ENCODE measurements at places on chromosomes 12 and 14.
A peak's percentile ranks its signal among the peaks of the same experiment; 100 is the strongest.

DNA sequence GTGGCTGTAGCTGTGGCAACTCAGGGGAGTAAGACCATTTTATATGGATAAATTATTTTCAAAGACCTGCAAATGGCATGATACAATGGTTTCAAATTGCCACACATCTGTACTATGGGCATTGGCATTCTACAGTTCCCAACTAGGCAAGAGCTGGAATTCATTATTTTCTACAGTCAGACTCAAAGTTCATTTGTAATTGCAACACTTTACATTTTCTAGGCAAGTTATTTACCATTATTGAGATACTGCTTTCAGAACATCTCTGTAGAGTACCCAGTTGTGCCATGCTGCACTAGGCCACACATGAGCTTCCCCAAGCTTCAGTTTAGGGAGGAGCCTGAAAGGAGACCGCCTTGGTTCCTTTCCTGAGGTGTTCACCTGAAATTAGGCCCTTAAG is 8.0 kb upstream of the ATG14 start:
- no peak for DNase-seq

DNA sequence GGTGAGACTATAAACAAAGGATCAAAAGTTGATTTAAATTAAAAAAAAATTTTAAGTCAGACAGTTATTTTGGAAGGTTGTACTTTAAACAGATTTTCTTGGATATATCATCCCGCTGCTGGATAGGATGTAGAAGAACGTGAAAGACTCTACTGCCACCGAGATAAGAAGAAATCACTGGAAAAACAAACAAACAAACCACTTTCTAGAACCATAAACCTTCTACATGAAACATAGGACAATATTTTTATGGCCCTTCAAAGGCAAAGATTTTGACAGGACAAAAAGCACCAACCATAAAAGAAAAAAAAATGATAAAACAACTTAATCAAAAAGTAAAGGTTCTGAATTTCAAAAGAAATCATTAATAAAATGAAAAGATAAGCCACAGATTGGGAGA is 268.2 kb upstream of the DAAM1 start:
- no peak for DNase-seq

DNA sequence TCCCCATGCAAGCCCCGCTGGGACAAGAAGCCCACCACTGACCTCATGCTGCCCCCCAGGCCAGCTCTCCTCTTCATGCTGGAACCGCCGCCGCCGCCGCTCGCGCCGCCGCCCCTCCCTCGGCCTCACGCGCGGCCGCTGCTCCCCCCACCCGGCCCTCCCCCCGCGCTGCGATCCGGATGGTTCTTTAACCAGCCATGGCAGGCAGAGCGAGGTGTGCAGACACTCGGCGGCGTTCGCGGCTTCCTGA is at the start of gene DCAF5:
DCAF5 (minus strand) TSS at position 218 of the 250 bp plus-strand sequence; CDS start at position 77, 141 bp downstream.
- no peak for DNase-seq

- DNase-seq = no peak
Measured at GRCh38 chr14:54650959-54651351, 84.0 kb downstream of the SAMD4A start.

DNA sequence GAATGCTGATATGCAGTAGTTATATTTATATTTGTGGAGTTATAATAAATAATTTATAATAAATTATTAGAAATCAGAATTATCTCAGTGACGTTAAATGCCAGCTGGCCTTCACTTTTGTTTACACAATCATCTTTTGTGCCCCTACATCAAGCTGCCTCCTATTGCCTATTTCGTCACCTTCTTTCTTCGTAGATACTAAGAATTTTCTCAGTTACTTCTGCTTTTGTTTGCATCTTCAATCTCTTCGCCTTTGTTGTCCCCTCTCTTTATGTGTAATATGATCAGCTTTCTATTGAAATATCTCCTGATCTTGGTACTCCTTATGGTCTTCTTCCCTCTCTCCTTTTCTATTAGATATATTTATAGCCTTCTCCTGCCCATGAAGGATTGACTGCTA is 197.0 kb downstream of the ERC1 start:
- DNase-seq = no peak

- no peak for DNase-seq
Measured at GRCh38 chr14:75298187-75298965, 19.7 kb downstream of the FOS start.

DNA sequence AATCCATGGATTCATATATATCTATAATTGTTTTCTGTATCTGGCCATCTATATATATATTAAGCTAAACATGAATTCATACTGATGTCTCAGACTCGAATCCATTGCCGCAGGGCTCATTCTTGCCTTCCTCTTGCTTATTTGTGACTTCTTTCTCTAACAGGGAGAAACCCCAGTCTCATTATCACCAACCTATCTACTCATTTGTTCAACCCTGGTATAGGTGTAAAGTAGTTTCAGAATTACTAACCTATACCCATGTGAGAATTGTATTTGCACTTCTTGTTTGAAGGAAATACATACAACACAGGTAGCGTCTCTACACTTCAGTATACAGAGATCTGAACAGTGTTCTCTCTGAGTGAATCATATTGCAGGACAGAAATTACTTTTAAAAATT is 77.7 kb downstream of the PTPN11 start:
- no peak for DNase-seq

GRCh38 chr12:124302241-124302806 is 7.4 kb downstream of the RFLNA start:
- DNase-seq = no peak

GRCh38 chr14:42112108-42112507 is 505.4 kb downstream of the LRFN5 start:
- DNase-seq = no peak

DNA sequence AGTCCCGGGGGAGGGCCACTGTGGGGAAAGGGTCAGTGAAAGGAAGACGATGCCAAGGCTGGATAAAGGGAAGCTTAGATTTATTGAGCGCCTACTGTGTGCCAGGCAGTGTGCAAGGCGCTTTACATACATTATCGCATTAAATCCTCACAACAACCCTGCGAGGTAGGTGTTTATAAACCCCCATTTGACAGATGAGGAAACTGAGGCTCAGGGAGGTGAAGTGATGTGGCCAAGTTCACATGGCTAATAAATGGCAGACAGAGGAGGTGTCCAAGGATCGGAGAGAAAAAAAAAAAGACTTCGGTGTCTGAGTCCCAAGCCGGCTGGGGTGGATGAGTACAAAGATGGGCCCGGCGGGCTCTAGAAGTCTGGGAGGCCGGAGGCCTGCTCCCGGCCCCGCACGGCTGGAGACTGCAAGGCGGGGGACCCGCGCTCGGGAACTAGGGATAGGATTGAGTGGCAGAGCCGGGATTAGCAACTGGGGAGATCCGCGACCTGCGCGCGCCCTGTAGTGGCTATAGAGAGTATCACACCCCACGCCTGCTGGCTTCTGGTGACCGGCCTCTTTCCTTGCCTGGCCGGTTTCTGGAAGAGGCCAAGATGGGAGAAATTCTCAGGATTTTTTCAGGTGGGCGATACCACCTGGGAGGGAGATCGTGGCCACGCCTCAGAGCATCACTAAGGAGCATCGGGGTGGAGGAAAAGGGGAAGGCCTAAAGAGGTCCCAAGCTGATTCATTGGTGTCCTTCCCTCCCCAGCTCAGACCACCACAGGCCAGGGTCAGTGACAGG is 3.9 kb downstream of the DDN start:
- peak; percentile 71 for DNase-seq

DNA sequence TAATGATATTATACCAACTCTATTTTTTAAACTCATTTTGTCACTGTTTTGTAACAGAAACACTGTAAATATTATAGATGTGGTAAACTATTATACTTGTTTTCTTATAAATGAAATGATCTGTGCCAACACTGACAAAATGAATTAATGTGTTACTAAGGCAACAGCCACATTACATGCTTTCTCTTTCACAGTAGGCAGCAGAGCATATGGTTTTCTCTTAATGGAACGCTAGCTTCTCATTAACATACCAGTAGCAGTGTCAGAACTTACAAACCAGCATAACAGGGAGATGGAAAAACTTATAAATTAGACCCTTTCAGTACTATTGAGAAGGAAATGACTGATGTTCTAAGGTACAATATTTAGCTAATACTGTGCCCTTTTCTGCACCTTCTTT is 398.8 kb downstream of the PRKD1 start:
- DNase-seq = no peak

GRCh38 chr12:66003951-66004350 is 126.6 kb downstream of the LLPH start:
- no peak for DNase-seq

DNA sequence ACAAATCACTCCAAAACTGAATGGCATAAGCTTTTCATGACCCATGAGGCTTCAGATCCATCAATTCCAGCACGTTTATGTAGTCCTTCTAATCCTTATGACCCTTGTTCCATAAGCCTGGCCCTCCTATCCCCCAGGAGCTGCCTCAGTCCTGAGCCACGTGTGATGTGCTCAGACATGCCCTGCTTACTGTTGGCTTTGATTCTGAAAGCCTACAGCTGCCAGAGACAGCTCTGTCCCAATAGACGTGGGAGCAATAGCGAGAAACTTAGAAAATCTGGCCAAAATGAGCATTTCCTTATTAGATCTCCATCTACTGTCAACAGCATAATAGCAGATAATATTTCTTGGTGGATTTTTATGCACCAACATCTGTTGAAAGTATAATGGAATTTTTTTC is 33.2 kb downstream of the DUSP6 start:
- DNase-seq = no peak

DNA sequence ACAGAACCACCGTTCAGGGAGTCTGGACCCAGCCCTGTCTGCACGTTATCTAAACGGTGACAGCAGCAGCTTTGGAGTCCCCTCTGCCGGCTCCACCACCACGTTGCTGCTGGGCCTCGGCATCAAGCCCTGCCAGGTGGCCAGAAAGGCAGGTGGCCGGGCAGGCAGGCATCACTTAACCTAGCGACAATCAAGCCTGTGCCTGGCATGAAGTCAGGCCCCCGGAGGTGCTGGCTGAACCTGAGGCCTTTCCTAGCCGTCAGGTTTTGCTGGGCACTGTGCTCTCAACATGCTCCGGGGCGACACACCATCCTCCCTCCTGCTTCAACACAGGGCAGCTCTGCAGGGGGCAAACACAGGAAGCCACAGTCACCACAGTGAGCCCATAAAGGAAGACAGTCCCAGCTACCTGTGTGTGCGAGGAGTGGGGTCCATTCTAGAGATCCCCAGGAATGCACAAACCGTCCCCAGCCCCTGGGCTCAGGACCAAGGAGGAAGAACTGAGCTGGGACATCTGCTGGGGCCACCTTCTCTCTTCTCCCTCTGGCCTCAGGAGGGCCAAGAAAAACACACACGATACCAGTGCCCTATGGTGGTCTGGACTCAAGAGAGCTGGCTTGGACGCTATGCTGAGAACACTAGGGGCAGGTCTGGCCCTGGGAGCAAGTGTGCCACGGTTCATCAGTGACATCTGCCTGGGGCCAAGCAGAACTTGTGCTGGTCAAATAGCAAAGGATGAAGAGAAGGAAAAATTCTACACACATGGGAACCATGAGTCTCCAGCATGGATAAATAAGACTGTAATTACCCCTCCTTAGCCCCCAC is 44.7 kb downstream of the CCDC88C start:
- no peak for DNase-seq

DNA sequence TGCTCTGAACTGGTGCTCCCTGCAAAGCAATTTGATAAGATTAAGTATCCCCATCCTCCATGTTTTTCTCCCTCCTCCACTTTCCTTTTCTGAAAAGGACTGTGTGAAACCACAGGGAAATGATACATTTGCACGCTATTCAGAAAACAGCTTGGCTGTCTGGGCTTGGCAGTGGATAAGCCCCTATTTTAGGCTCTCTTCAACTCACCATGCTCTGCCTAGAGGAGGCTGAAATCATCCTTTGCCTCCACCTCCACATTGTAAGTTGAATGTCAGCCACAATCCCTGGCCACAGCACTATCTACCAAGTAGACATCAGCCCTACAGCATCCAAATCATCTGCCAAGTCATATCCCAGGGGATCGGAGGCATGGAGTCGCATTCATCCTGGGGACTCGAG is 642.3 kb downstream of the RPS29 start:
- no peak for DNase-seq

DNA sequence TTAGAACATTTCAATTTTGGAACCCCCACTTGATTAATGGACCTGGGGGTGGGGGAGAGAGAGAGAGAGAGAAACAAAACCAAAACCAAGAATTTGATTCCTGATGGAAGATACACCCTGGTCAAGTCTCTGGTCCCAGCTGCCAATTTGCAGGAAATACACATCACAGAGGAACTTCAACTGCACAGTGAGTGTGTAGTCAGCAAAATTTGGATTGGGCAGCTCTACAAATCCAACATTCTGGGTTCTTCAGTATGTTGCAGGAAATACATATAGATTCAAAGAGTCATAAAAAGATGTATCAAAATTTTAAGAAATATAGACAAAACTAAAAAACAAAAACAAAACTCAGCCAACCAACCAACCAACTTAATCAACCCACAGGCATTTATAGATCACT is 17.4 kb downstream of the DNAH10 start:
- DNase-seq = no peak

DNA sequence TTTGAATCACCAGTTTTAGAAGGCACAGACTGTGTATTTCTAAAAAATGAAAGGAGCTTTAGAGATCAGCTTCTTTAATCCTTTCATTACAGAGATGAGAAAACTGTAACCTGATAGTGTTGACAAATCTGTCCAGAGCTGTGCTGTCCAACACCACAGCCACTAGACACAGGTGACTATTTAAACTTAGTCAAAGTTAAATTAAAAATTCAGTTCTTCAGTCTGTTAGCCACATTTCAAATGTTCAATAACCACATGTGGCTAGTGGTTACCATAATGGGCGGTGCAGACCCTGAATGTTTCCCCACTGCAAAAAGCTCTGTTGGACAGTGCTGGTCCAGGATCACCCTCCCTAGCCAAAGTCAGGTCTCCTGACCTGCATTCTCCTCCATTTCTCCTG is 21.6 kb downstream of the DAD1 start:
- no peak for DNase-seq

- DNase-seq = no peak
Measured at GRCh38 chr14:65413739-65414045, 1.2 kb downstream of the FUT8 start.

GRCh38 chr14:69137416-69137815 is 15.5 kb downstream of the DCAF5 start:
- DNase-seq = no peak

GRCh38 chr12:23083267-23083666 is 458.3 kb downstream of the ETNK1 start:
- no peak for DNase-seq
